Omental fat pad (tissue), 4 donors: ENCODE measurements at places on chromosomes 16 and 17.

DNA sequence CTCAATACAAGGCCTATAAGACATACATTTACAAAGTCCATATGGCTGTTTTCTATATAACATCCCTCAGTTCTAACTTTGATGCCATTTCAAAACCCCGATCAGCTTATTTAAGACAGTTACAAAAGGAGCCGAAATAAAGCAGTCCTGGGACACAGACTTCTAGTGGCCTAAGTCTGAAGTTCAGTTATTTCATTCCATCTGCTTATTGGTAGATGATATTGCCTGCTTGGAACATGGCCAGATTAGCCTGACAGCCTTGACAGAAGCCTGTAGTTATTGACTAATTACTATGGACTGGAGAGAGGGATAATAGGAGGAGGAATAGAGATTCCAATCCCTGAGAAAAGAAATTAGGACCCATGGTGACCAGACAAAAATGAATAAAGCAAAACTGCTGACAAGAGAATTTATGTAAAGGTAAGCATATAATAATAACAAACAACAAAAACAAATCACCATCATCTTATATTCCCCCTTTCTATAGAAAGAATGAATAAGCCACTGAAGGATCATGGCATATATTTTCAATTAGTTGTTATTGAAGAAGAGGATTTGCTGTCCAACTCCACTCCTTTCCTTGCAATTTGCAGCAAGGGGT is 206.3 kb upstream of the TOM1L1 start:
- no peak for DNase-seq

GRCh38 chr17:36094746-36095145 is 4.8 kb upstream of the CCL3 start:
- no peak for DNase-seq

GRCh38 chr16:66115373-66115772 is 251.1 kb upstream of the CDH5 start:
- DNase-seq = no peak

DNA sequence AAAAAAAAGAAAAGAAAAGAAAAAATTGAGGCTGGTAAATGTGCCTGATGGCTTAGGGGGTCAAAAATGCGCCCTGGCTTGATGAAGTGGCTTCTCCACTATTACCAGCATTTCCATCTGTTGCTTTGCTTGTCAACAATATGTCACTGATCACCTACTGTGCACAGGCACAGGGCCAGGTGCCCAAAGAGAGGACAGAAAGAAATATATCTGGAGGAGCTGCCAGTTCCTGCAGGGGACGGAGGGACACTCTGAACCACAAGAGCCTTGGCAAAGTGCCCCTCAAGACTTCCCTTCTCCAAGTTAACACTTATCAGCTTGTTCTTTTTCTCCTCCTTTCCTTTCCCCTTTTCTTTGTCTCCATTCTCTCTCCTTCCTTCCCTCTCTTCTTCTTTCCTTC is 34.7 kb downstream of the GINS3 start:
- DNase-seq = no peak

GRCh38 chr16:11797957-11798299 is 870 bp upstream of the ZC3H7A start:
- DNase-seq = no peak

- no peak for DNase-seq
Observed at GRCh38 chr17:63943745-63944144, 11.6 kb upstream of the CD79B start.

DNA sequence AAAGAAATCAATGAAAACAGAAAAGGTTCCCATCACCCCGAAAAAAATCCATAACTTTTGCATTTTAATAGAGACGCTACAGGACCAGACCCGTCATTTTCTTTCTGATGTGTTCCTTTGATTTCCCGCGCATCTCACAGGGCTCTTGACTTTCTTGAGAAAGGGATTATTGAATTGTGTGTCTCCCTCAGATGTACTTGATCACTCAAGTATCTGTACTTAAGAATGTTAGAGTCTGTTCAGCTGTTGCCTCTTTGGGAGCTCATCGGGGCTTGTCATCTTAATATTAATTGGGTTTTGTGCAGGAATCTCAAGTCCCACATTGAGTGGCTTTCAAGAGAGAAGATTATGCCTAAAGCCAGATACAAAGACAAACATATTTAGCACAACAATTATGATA is 606.4 kb upstream of the SALL1 start:
- DNase-seq = no peak

DNA sequence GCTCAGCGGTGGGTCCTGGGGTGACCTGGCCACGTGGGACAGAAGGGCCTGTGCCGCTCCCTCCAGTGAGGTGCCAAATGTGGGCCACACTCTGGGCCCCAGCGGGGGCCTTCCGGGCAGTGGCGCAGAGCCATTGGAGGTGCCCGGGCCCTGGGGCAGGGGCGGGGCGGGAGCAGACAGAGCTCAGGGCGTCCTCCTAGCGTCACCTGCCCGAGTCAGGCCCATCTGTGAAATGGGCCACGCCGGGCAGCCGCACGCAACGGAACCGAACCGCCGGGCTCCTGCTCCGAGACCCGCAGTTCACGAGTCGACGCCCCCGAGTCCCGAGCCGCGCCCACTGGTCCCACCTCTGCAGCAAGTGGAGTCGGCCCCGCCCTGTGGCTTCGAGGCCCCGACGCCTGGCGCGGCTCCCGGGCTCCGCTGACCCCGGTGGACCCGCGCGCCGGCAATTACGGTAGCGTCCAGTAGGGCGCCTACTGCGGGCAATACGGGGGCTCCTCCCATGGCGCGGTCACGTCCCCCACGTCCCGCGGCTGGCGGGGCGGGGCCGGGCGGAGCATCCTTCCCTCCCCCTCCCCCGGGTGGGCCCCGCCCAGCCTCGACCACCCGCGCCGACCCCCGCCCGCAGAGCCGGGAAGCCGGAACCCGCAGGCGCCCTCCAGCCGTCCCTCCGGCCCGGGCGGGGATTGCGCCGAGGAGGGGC is 1.9 kb downstream of the SLC16A3 start:
- DNase-seq = no peak

GRCh38 chr16:81524382-81524781 is 79.8 kb downstream of the CMIP start:
- no peak for DNase-seq

DNA sequence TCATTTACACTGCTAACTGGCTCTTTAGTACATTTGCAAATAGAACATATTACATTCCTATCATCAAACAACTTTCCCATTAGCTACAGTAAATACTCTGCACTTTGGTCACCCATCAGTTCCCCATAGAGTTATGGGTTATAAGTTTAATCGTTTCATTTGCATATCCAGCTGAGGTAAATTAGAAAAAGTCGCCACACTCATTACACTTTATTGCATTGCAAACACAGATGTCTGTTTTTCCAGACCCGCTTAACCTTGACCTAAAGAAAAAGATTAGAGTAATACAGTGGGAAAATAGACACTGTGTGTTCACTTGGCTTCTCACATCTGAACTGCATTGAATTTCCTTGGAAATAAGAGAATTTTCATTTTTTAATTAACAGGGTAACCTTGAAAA is 213.1 kb upstream of the PSMD7 start:
- no peak for DNase-seq

DNA sequence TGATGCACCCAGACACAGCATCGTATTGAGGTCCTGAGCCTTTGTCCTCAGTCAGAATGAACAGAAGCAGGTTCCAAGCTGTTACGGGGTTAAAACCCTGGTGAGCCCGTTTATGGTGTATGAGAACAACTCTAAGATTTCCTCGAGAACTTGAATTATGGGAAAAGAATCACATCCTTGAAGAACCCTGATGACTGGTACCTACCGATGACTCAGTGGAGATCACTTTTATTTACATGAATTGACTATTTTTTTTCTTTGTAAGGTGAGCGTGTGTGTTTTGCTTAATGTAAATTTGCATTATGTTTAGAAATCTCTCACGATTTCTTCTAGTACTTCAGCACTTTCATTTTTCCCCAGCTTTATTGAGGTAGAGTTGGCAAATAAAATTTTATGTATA is 3.3 kb upstream of the KRTAP4-4 start:
- DNase-seq = no peak

DNA sequence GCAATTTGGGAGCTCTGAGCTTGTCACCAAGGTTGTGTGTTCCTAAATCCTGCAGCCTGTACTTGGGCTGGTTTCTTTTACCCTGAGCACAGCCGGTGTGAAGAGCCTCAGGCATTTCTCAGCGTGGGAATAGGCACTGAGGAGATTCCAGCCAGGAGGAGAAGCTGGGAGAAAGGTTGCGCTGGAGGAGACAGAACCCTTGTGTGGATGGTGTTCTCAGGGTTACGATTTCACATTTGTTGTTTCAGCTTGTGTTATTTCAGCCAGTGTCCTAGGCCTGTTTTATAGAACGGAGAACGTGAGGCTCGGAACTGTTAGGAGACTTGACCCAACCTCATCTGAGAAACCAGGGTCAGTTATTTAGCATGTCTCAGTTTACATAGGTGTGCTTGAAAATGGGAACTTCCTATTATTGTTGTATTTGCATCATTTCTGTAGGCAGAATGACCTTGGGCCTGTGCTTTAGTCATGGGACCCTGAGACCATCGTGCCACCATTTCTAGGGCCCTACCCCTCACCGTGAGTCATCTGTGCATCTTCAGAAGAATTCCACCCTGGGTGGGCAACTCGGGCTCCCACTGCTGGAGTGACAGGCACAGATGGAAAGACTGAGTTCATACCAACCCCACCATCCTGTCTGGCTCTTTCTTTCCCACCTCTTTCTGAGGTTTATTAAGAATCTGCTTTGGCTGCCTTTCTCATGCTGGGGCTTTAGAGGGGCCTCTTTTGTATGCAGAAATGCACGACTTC is 134.9 kb downstream of the MSI2 start:
- no peak for DNase-seq

DNA sequence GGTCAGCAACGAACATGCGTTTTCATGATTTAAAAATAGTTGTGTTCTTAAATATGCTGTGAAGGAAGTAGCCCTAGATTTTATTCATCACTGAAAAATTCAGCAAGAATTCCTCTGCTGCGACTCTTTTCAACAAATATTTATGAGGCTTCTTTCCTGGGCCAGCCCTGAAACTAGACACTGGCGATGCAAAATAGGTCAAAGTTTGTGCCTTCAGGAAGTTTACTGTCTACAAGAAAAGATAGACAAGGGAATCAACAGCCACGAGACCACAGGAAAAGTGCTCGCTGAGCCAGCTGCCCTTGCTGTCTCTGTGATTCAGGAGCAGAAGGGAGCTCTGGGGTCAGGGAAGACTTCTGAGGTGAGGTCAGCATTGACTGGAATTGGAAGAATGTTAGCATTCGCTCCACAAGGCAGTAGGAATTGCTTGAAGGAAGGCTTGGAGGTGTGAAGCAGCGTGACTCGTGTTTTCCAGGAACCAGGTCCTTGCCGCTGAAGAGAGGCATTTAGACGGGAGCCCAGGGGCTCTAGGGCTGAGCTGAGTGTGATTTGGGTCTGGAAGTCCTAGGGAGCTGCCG is 1.9 kb upstream of the RPL26 start:
- DNase-seq = no peak

DNA sequence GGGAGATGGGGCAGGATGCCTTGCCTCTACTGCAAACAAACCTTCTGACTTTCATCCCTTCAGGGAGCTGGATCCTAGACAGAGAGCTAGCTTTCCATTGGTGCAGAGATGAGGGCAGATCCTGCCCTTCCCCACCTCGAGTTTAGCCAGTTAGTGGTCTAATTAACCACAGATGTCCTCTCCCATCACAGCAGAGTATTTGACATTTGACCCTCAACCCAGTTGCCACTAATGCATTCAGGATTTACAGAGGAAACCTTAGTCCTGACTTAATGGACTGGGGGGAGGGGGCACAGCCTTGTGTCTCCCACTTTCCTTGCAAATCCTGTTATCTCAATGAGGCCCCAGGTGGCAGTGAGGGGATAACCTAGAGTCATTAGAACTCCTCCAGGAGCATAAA is 10.2 kb downstream of the PIP4K2B start:
- DNase-seq = no peak

DNA sequence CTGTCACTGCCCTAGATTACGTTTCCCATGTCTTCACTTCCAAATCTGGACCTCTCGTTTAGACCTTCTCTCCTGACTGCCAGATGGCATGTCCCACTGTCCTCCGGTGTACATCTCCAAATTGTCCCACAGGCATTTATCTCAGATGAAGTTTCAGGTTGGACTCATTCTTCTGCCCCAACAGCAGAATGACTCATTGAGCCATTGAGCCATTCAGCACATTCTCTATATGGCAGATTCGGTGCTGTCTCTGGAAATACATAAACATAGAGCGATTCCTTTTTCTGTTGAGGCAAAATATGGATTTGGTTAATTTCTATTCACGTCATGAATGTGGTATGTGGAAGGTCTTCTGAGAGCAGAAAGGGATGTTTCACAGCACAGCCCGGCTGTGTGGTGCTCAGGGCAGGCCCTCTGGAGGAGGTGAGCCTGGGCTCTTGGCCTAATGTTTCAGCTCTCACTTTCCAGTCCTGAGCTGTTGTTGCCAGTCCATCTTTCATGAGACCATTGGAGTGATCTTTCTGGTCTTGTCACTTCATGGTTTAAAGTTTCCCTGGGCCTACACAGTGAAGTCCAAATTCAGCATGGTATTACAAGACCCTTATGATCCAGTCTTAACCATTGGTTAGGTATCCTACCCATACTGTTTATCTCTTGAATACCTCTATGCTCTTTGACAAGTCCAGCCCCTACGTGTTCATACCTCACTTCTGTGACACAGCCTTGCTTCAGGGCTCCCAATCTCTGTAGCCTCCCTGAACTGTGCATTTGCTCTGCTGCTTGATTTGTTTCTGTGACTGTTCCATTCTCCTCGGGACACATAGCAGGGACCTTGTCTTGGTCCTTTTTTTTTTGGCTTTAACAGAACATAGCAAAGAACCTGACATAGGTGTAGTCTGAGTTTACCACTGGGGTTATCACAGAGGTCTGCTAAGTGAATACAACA is 15.9 kb downstream of the HAPSTR1 start:
- DNase-seq = no peak

DNA sequence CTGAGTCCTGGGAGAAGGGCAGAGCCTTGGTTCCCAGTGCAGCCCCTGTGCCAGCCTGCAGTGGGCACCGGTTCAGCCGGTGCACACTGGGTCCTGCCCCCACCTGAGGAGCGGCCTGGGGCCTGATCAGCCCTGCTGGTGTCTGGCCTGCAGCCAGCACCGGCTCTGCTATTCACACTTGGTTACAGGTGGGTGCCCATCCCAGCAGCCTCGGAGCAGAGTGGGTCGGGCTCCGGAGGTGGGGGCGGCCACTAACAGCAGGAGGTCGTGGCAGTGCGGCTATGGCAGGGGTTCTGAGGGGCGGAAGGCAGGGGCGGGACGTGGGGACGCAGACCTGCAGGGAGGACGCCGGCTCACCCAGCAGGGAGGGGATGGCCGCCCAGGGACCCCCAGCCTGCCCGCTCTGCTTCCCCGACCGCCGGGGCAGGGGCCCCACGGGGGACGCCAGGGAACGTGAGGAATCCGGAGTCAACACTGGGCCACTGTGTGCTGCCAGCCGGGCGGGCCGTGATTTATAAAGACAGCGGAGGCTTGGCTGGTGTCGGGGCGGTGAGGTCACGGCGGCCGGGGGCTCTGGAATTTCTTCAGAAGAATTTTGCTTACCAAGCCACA is 20.3 kb downstream of the METRNL start:
- no peak for DNase-seq

GRCh38 chr16:85992359-85992758 is 93.4 kb downstream of the IRF8 start:
- DNase-seq = no peak
